ENCODE measurements at places on chromosomes 1 and 21.
A peak's percentile ranks its signal among the peaks of the same experiment; 100 is the strongest.

DNA sequence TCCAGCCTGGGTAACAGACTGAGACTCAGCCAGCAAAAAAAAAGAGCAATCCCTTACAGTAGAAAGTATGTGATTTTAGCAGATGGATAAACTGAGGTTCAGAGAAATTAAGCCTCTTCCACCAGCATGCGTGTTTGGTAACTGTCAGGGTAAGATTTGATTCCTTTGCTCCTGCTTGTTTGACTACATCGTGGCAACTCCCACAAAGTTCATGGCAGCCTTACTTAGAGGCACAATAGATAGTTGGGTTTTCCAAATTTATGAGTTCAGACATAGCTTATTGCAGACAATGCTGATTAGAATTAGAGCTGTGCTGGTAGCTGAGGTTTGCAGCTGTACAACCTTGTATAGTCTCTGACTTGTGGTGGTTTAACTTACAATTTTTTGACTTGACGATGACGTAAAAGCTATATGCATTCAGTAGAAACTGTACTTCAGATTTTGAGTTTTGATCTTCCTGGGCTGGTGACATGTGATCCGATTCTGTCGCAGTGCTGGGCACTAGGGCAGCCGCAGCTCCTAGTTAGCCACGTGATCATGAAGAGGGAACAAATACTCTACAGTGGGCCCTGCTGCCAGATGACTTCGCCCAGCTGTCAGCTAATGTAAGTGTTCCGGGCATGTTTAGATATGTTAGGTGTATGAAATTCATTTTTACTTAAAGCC lies 167.8 kb downstream of the DHRS3 start:
- no peak for DNase-seq

GRCh38 chr21:35473496-35473895 lies 424.4 kb upstream of the RUNX1 start:
- no peak for DNase-seq

GRCh38 chr1:54795841-54796468 lies 5.2 kb downstream of the TTC22 start:
- DNase-seq = no peak

DNA sequence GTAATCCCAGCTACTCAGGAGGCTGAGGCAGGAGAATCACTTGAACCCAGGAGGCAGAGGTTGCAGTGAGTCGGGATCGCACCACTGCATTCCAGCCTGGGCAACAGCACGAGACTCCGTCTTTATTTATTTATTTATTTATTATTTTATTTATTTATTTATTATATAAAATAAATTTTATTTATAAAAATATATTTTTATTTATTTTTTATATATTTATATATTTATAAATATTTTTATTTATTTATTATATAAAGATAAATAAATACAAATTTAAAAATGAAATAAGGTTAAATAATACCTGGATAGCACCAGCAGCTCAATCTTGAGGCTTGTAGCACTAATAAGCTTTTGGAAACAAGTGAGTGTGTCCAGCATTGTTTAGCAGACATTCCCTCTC lies 40.9 kb upstream of the SIM2 start:
- no peak for DNase-seq

DNA sequence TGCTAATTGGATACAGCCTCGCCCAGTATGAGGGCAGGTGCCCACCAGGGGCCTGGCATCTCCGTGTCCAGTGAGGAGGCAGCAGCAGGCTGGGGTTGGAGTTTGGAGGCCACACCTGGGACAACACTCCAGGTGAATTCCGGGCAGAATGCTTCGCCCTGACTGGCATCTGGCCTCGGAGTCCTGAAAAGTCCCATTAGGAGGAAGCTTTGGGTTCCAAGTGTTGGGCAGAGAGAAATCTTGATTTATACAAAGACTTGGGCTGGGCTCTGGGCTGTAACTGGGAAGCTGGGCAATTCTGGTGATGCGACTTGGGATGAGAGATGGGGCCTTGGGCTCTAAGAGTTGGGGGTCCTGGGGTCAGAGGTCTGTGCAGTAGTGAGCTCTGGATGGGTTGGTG lies 48.1 kb upstream of the CSF3R start:
- no peak for DNase-seq

DNA sequence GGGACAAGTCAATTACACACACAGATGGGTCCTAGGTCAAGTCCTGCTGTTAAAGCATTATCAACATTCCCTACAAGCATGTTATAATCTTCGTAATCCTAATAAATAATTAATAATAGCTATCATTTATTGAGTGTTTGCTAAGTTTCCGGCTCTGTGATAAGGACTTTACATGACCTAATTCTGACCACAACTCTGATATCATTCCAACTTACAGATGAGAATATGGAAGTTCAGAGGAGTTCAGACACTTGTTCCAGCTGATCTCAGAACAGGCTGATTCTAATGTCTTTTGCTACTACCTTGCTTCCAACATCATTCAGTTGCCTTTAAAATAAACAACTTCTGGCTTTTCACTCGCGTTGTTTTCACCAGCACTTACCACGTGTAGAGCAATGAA lies 770.1 kb upstream of the CXADR start:
- DNase-seq = no peak

DNA sequence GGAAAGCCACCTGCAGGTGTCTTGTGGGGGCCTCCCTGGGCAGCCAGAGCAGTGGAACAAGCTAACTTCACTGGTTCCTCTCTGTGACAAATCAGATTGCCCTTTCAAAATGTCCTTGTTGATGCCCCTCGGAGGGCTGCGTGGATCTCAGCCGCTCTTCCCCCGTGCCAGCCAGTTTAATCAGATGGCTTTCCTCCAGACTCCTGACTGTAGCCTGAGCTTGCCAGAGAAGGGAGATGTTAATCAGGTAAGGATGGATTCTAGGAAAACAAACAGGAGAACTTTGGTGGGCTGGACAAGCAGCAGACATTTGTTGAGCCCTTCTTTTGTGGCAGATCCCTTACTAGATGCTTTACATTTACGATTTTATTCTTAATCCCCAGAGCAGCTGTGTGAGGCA lies 88.2 kb downstream of the DMRTA2 start:
- DNase-seq = no peak

DNA sequence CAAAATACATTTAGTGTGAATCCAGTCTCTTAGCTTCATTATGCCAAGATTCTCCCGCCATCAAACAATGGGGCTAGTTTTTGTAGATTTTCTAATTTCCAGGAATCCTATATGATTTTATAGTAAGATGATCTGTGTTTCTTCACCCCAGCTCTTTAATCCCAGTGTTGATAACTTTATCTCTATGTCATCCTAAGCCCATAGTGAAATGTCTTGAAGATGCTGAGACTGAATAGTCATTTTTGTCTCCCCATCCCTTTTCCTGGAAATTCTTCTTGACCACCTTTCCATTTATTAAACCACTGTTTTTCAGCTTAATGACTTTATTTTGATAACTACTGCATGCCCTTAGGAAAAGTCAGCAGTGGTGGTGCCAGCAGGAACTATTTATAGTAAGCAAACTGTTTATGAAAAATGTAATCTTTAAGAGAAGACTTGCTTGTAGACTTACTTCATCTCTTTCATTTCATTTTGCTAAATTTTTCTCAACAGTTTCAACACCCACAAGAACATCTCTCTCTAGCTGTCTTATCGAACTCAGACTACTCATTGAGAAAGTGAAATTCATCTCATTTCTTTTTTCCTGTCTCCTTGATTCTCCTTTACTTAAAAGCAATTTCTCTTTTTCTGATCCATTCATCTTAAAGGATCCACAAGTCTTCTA lies 116.6 kb downstream of the NTMT2 start:
- DNase-seq = no peak

GRCh38 chr1:53696990-53697389 lies 42.0 kb downstream of the GLIS1 start:
- DNase-seq = no peak

- no peak for DNase-seq
Observed at GRCh38 chr21:37656899-37657298, 259.4 kb downstream of the KCNJ6 start.

GRCh38 chr1:223249854-223250631 lies 107.0 kb upstream of the TLR5 start:
- DNase-seq = no peak

DNA sequence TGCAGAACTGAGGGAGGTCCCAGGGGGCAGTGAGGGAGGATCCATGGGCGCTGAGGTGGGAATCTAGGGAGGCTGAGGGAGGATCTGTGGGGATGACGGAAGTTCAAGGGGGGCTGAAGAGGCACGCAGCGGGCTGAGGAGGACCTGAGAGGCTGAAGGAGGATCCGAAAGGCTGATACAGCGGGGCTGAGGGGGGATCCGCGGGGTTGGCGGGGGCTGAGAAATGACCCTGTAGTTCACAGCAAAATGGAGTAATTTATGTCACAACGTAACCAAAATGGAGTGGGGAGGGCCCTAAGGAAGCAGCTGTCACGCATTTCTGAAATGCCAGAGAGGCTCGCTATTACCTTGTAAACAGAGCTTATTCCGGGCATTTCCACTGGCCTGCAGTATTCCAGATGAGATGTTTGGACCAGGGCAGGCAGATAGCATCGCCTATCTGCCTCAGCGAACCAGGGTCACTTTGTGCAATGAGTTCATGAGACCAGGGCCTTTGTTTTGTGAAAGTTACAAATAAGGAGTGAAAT lies 926 bp upstream of the MRPL55 start:
- no peak for DNase-seq

GRCh38 chr1:64162151-64162550 lies 41.3 kb upstream of the UBE2U start:
- DNase-seq = no peak

DNA sequence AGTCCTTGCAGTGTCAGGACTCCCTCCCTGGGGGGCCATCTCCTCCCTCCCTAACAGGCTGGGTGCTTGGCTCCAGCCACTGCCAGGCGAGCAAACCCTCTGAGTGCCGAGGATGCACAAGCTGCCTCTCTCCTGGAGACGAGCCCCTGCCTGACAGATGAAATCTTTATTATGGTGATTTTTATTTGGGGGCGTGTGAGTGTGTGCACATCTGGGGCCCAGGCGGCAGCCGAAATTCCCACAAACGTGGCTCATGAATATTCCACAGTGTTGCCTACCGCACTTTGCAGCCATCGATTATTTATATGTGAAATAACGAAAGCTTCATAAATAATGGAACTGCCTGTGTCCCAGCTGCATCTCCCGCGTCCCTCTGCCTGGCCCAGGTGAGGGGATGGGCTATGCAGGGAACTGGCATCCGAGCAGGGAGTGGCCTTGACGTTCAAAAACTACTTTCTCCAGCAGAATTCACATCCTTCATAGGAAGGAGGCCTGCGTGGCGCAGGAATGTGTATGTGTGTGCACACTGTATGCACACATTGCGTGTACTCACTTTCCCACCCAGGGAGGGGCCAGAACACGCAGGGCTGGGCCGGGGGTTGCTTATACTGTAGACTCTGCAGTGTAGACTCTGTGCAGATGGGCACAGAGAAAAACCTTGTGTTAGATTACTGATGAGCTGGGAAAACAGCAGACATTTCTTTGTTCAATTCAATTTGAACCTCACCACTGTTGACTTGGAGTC lies 73.1 kb downstream of the UBIAD1 start:
- no peak for DNase-seq

- no peak for DNase-seq
Observed at GRCh38 chr1:170356585-170356984, 175.4 kb upstream of the GORAB start.

DNA sequence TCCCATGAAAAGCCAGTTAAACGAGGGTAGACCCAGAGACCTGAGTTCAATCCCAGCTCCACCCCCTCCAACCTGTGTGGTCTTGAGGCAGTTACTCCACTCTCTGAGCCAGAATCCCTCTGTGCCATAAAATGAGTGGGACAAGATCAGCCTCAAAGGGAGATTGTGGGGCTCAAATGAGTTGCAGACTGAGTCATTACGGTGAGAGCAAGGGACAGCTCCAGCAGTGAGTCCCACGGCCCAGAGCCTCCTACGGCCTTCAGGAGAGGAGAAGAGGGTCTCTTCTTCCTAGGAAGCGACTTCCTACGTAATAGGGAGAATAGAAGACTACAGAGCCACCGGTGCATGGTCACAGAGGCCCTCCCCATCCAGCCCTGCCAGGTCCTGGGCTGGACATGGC lies 6.7 kb upstream of the CAMK2N1 start:
- no peak for DNase-seq

- no peak for DNase-seq
Observed at GRCh38 chr1:202888221-202888530, 773 bp downstream of the RABIF start.

- DNase-seq = peak; percentile 29
Observed at GRCh38 chr1:197360068-197360467, 92.0 kb downstream of the CRB1 start.

DNA sequence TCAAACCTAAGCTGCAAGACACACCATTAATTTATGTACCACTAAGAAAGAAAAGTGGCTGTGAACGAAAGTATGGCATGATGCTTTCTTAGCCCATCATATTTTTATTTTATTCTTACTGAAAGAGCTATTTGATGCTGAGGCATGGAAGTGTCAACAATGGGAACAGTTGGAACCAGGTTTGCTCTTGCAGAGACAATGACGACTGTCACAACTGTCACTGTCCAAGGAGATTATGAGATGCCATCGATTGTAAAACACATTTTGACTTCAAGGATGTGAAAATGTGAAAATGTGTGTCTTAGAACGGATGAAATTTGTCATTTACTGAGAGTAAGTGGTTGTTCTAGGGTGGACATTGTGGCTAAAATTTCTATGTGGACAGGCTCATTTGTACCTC lies 2.8 kb upstream of the ACTL8 start:
- no peak for DNase-seq

DNA sequence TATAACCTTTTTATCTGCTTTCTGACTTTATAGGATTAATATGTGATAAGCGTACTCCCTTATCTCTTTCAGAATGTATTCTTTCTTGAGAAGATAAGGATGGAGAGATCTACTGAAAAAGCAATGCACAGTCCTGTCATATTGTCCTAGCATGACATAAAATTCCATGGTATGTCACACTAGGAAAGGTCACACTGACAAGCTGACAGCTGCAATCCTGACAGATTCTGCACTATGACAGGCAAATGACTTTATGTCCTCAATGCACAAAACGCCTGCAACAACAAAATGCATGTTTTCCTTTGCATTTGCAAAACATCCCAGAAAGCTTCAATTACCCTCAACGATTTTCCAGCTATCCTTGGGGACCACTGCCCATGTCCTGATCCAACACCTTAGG lies 393.8 kb downstream of the DSCAM start:
- no peak for DNase-seq

DNA sequence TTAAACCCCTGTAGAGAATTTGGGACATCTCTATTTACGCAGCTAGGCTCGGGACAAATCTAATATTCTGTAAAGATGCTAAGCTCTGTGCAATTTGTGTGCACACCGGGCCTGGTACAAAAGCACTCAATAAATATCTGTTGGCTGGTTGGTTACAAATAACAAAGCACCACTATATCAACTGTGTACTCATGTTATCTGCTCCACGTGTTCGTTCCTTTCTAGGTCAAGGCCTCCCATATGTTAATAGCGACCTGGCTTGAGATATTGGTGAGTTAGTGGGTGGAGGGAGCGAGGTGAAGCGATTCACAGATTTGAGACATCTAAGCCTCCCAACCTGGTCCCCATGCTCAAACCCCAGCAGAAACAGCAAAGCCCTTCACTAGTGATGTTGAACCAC lies 47.1 kb upstream of the KAZN start:
- DNase-seq = no peak

Measured in ovary (tissue), 10 donors.